ENCODE measurements at places on chromosomes 1 and 21.

GRCh38 chr1:61748566-61748965 is 6.3 kb downstream of the PATJ start:
- H3K27me3 ChIP-seq: no peaks in the 10 kb centered on the region
- H3K4me1 ChIP-seq: peaks cover 22% of the 10 kb centered on the region
- H3K27ac ChIP-seq: no peak overlapping the region
- no peak for DNase-seq

- peak; percentile 91 for DNase-seq
- H3K27me3 ChIP-seq: no peaks in the 10 kb centered on the region
Observed at GRCh38 chr1:31444725-31445448, 31.9 kb downstream of the SERINC2 start.

DNA sequence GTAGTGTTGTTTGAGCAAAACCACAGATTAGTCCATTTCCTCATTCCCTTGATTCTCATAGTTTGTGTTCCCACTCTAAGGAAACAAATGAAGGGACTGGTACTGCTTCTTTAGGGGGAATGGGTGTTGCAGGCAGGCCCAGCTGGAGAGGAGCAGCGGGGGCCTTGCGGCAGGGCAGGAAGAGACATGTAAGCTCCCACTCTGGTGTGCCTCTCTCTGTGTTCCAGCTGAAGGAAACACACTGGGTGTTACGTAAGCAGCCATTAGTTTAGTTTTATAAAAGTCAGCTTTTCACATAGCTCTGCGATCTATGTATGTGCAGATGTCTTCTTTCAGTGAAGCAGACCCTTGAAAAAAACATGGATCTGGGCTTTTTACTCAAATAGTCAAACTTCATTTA is 99.5 kb downstream of the CACHD1 start:
- no peak overlapping the region for H3K4me3 ChIP-seq
- no peak overlapping the region for H3K27ac ChIP-seq
- no peaks in the 10 kb centered on the region for H3K27me3 ChIP-seq

- peak overlapping the region; percentile 59 for H3K4me3 ChIP-seq
- H3K27me3 ChIP-seq: no peaks in the 10 kb centered on the region
- H3K27ac ChIP-seq: no peak overlapping the region
- H3K4me1 ChIP-seq: peaks cover 8% of the 10 kb centered on the region
- no peaks in the 10 kb centered on the region for H3K36me3 ChIP-seq
Observed at GRCh38 chr1:9822490-9822889, 1.3 kb downstream of the CLSTN1 start.

DNA sequence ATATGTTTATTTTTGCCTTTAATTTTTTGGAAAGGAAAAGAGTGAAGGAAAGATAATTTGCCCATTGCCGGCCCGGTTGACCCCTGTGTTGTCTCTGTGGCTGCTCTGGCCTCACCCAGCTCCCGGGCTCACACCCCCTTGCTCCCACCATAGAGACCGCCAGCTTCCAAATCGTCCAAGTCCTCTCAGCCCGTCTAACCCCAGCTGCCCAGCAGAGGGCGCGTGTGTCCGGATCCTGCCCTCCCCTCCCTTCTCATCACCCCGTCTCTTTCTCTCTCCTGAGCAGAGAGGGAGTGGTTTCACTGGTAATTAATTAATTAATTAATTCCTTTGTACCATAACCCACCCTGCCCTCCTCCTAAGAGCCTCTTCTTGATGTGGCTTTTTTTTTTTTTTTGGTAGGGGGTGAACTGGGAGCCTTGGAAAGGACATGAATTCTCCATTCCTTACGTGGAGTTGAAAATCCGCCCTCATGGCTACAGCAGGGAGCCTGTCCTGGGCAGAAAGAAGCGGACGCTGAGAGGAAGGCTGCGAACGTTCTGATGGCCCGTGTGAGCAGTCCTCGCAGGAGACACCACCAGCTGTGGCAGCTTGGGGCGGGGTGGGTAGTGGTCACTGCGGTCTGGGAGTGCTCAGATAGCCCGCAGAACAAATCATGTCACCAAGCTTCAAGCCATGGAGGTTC is 45.9 kb downstream of the KIAA0040 start:
- peaks cover 7% of the 10 kb centered on the region for H3K4me1 ChIP-seq
- peaks cover 12% of the 10 kb centered on the region for H3K27me3 ChIP-seq
- H3K27ac ChIP-seq: no peak overlapping the region
- DNase-seq: peak; percentile 81
- H3K36me3 ChIP-seq: no peaks in the 10 kb centered on the region

Data from hepatocyte (in vitro differentiated cells).